ENCODE measurements at places on chromosomes 4 and X.

DNA sequence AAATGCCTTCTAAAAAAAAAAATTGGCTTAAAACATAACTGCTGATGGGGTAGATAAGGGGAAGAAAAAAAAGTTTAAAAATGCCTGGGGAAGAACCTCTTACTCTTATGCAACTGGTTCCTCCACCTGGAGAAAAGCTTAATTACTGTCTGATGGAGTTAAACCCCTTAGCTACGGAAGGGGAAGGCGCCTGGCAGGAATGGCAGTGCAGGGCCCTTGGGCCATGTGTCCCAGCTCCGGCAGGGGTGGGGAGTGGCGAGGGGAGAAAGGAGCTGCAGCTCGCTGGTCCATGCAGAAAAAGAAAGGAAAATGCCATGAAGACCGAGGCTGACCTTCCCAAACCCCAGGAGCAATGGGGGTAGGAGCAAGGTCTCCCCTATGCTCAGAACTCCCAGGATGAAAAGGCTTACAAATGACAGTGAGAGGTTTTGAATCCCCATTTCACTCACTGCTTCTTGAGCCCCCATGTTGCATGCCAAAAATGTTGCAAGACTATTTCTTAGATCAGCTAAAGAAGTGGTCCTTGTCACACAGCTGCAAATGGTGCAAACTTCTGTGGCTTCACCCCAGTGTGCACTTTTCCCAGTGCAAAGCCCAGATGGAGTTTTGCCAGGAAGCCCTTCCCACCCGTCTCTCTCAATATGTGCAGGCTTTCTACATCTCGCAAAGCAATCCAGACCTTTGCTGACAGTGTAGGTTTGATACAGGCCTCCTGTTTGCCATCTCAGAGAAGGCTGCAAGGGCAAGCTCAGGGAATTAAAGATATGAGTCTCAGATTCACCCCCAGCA lies 204.8 kb upstream of the CT83 start:
- no peak for DNase-seq

GRCh38 chr4:32226204-32226603 lies 1506.0 kb downstream of the PCDH7 start:
- no peak for DNase-seq

DNA sequence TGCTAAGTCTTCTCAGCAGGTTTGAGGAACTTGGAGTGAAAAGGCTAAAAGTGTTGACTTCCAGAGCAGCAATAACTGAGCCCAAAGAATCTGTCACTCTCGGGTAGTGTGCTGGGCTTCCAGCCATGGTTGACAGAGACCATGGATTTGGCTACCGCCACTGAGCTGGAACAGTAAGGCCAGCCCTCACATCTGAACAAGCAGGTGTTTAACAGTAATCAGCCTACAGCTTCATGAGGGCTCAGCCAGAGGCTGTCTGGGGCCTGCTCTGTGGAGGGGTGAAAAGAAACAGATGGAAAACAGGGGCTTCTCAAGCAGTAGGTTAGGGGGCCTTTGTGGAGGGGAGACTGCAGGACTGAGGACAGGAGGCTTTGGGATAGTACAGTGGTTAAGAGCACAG lies 14.9 kb downstream of the RASL11B start:
- DNase-seq, result no peak

DNA sequence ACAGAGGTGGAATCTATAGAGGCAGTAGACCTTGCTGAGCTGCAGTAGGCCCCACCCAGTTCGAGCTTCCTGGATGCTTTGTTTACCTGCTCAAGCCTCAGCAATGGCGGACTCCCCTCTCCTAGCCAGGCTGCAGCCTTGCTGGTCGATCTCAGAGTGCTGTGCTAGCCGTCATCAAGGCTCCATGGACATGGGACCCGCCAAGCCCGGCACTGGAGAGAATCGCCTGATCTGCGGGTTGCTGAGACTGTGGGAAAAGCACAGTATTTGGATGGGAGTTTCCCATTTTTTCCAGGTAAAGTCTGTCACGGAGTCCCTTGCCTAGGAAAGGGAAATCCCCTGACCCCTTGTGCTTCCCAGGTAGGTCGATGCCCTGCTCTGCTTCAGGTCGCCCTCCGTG lies 124.8 kb upstream of the KLF8 start:
- no peak for DNase-seq

DNA sequence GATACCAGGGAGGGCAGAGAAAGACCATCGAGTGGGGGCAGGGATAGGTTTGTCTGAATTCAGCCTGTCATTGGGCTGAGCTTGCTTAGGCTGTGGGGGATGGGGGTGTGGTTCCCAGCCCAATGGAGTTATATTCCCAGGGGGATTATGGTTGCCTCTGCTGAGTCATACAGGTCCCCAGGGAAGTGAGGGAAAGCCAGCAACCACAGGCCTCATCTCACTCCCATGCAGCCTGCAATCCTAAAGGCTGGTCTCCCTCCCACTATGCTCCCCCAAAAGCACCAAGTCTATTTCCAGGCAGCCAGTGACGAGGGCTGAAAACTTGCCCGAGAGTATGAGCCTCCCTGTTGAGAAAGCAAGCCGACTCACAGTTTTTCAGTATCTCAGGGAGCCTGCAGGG lies 39.3 kb downstream of the AFM start:
- DNase-seq, result no peak

DNA sequence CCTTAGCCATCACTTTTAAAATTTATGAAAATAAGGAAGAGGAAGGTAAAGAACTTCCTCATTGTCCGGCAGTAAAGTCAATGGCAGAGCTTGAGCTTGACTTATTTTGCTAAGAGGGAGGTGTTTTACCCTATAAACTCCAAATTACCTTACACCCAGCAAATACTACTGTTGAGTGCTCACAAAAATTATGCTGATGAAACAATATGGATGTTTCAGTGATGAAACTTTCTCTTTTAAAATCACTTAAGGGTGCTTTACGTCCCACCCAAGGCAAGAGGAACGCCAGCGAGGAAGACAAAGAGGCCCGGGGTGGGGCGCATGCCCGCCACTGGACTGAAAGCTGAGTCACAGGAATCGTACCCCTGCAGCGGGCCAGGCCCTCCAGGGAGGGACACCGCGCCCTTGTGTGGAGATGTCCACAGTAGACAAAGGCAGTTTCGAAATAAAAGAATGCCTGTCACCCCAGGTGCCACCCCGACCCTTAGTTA lies 560 bp upstream of the TMSB4X start:
- peak; percentile 28 for DNase-seq

DNA sequence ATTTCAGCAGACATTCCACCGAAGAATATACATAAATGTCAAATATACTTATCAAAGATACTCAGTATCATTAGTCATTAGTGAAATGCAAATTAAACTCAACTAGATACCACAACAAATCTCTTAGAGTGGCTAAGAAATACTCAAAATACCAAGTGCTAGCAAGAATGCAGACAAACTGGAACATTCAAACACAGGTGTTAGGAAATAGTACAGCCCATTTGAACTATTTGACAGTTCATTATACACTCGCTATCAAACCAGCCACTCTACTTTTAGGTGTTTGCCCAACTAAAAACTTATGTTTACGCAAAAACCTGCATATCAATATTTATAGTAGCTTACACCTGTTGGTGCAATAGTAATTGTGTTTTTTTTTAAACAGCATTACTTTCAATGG lies 8.8 kb downstream of the ADAM29 start:
- DNase-seq, result no peak

DNA sequence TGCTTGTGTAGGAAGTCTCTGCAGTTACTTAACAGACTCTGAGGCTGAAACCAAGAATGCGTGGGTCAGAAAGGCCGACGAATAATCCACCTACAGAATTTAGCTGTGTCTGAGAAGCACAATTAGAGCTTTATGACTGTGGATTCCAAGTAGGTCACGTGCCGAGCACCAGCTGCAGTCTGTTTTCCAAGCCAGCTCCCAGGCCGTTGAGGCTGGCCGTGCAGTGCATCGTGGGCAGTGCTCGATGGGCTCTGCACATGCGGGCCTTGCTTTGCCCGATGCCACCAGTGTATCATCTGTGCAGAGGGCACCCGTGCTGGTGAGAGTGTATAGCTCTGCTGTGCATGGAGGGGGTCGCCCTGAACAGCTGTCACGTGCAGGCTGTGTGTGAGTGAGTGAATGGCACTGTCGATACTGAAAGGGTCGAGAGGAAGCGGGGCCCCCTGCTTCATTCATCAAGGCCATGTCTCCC lies 67.5 kb upstream of the CLDN34 start:
- DNase-seq, result no peak

GRCh38 chrX:108359806-108360602 lies 78.2 kb downstream of the COL4A6 start:
- no peak for DNase-seq

GRCh38 chrX:107940095-107940494 lies 42.1 kb downstream of the TEX13B start:
- DNase-seq, result no peak

- DNase-seq, result no peak
These were observed 303.7 kb downstream of the CAMK2D start for GRCh38 chr4:113457886-113458285.

GRCh38 chr4:105179539-105180401 lies 33.1 kb downstream of the TET2 start:
- DNase-seq, result no peak

- DNase-seq, result no peak
These were observed 47.1 kb upstream of the HPGDS start for GRCh38 chr4:94389595-94390267.

DNA sequence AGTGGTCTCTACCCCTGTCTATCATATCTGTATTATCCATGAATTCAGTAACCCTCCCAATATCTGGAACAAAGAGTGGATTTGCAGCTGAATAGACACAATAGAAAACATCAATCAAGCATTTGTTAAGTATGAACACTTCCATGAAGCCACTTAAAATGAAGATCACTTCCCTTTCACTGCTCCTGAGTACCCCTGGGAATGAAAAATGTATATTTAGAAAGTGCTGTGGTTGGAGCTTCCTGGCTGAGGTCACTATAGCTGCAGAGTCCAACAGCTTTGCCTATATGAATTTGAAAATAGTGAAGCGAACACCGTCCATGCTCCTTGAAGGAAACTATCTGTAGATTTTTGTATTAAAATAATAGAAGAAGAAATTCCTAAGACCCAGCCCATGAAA lies 227.0 kb downstream of the DTHD1 start:
- no peak for DNase-seq

DNA sequence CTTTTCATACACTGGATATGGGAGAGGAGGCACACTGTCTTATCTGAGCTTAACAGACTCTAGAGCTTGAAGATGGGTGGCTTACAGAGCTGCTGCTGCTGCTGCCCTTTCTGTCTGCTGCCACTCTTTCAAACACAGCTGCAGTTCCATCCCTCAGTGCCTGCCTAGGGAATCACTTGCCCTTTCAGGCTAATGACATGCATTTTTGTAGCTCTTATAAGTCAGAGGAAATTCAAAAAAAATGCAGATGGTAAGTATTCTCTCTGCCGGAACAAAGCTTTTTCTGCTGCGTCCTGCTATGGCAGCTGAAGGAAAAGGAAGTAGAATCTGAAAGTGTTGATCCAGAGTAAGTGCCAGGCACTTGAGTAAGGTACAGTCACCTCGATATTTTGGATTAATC lies 460.4 kb upstream of the DIAPH2 start:
- no peak for DNase-seq

GRCh38 chr4:32658019-32658418 lies 1937.8 kb downstream of the PCDH7 start:
- DNase-seq, result no peak

DNA sequence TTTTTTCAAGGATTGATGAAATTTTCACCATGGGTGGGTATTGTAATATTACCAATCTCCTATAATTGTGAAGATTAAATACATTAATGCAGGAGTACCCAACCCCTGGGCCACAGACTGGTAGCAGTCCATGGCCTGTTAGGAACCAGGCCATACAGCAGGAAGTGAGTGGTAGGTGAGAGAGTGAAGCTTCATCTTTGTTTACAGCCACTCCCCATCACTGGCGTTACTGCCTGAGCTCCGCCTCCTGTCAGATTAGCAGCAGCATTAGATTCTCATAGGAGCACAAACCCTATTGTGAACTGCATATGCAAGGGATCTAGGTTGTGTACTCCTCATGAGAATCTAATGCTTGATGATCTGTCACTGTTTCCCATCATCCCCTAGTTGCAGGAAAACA lies 15.1 kb downstream of the RAPGEF2 start:
- no peak for DNase-seq

DNA sequence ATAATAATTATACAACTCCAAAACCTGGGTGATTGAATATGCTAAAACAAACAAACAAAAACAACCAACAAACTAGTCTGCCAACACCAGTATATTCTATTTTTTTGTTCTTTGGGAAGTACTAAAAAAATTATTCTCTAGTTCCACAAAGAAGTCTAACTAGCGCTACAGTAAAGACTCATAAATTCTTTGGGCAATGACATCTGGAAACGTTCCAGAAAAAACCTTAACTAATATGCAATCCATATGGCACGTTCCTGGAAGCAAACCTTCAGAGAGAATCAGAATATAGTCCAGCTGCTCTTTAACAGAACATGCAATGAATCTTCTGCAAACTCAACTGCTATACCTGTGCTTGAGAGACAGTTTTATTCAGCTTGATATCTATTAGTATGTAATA lies 500.1 kb downstream of the TRAM1L1 start:
- no peak for DNase-seq

DNA sequence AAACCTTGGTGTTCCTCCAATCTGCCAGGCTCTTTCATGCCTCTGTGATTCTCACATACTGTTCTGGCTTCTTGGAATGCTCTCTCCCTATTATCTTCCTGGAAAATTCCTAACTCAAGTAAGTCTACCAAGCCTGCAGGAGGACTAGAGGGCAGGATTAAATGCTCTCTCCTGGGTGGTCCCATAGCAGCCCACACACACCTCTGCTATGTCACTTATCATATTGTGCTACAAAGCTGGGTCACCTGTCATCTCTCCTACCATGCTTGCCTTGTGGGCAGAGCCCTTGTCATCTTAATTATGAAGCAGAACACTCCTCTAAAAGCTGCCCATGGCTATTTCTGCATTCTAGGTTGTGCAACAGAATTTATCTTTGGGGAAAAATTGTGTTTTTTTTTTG lies 344.5 kb upstream of the NOCT start:
- DNase-seq, result no peak

- DNase-seq, result no peak
These were observed 20.9 kb upstream of the MSANTD1 start for GRCh38 chr4:3227878-3228675.

GRCh38 chr4:100372432-100372831 lies 145.4 kb downstream of the EMCN start:
- DNase-seq, result no peak

DNA sequence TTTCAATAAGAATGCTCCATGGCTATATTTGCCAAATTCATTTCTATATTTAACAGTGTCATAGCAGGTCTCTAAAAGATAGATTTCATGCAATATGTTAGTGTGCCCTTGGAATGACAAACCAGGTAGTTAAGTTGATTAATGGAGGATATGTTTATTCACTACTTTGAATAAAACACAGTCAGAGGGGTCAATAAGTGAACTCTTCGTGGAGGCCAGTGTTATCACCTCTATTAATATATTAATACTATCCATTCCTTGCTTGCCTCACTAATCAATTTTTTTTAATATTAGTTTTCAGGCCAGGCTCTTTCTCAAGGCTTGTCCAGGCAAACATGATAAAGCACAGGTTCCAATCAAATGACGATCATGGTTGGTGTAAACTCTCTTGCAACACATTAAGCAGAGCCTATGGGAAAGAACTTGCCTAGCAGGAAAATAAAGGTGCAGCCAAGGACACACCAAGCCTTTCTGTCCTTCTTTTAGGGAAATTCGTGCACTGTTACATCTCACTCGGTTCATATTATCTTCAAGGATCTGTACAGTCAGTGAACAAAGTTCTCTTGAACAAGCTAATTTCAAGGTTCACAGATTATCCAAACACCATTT lies 144.7 kb downstream of the DCK start:
- DNase-seq, result no peak
